ENCODE measurements at places on chromosomes 7 and 10. TPM values are rescaled to one million over a fixed set of nuclear protein-coding genes. Genes with fewer than 3 reads are reported as not detected.

- DNase-seq = no peak
Observed at GRCh38 chr7:154680894-154681659, 321.8 kb downstream of the PAXIP1 start.

DNA sequence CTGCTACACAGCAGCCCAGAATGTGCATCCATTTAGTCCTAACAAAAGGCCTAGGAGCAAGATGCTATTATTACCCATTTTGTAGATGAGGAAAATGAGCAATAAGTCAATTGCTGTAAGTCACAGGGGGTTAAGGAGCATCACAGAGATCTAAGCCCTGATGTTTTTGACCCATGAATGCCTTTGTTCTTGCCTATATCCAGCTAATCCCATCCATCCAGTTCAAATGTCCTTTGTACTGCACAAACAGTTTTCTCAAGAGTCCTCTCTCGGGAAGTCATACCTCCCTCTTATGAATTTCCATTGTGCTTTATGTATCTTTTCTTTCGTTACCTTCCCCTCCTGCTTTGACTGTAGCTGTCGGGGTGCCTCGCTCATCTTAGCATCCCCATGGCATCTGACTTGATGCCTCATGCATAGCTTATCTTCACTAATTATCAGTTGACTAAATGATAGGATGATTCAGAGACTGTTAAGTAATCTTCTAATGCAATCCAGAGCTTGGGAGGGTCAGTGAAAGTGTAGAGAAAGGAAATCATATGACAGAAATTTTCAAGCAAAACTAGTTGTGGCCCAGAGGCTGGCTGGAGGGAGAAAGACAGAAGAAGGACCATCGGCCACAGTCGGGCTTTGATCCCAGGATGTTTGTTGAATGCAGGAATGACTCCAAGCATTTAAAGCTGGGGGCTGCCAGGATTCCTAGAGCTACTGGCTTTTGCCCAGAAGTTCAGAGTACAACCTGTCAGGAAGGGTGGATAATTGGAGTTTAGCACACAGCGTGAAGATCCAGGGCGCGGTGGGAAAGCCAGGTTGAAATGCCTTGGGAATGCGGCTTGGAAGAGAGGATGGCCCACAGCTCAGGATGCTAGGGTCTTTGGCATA, 23.5 kb downstream of the BLVRA start:
- DNase-seq = no peak

- no peak for DNase-seq
Observed at GRCh38 chr7:157009170-157009777, 1.2 kb downstream of the MNX1 start.

DNA sequence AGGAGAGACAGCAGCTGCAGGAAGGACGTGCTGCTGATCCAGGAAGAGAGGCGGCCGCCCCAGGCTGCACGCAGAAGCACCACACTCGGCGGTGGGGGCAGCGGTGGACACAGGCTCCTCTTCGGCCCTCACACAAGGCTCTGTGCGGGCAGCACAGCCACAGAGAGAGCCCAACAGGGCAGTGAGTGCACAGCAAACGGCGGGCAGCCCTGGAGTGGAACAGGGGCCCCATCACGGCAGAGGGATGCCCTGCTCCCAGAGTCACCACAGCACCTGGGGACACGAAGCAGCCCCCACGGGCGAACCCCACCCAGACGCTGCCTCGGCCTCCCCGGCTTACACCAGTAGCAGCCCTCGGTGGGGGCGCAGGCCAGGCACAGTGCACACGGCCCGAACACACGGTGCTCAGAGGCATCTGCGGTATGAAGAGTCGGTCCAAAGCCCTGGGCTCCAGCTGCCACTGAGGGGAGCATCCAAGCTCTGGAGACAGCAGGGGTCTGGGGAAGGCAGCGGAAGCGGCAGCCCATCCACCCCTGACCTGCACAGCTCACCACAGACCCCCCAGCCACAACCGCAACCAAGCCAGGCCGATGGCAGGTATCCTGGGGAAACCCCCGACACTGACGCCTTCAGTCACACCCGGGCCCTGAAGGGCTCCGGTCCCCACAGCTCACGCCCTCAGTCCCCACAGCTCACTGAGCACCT, 16.8 kb downstream of the NUDT1 start:
- DNase-seq = no peak

DNA sequence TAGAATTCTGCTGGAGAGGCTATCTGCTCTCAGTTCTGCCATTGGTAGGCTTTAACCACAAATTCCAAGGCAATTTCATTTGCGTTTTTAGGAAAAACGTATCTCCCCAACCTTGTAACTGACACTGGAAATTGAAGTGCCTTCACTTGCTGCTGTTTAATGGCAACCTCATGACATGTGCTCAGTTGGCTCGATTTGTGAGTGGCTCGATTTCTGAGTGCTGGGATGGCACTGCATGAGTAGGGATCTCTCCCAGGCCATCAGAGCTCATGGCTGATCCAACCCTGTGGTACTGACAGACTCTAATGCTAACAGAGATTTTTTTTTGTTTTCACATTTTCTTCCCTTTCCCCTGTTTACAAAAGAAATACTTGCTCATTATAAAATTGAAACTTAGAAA, 56.0 kb downstream of the SUFU start:
- DNase-seq = no peak

DNA sequence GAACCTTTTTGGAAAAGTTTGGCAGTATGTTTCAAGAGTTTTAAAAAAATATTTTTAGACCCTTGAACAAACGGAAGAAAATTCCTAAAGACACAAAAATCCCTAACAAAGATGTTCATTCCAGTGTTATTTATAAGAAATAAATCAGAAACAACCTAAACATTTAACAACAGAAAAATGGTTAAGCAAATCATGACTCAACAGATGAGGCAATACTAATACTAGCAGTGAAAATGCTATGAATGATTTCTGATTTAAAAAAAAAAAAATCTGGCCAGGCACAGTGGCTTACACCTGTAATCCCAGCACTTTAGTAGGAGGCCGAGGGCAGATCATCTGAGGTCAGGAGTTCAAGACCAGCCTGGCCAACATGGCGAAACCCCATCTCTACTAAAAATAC, 61.0 kb downstream of the ARHGAP12 start:
- no peak for DNase-seq

DNA sequence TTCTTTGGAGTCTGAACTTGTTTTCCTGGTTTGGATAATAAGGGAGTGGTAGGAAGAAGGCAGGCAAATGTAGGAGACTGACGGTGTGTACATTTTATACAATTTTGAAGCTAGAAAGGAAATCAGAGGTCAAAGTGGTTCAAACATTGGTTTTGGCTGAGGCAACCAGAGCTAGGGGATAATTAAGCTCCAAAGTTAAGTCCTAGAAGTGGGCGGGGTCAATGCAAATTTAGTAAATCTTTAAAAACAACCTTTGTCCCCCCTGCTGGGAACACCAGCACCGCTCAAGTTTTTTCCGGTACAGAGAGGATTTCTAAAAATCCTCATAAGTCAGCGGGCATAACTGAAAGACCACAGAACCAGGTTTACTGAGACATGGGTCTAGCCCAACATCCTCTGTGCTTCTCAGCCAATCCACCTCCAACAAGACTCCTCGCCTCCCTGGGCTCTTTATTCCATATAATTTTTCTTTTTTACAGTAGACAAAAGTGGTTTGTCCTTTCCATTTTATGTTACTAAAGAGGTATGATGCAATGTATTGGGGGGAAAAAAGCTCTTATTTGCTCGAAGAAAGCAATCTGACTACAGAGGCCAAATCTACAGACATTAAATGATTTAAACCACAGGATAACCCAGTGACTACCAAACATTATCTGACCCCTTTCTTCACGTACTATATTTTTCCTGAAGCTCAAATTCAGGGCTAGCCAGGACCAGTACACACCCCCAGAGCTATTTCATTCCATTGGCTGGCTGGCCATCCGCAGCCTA, 1.6 kb downstream of the GLUD1 start:
- DNase-seq = no peak

- no peak for DNase-seq
Observed at GRCh38 chr7:8831376-8831775, 398.0 kb downstream of the NXPH1 start.

GRCh38 chr10:69612760-69613159, 17.3 kb upstream of the FAM241B start:
- no peak for DNase-seq

GRCh38 chr10:116088985-116089384, 184.0 kb downstream of the GFRA1 start:
- DNase-seq = no peak

DNA sequence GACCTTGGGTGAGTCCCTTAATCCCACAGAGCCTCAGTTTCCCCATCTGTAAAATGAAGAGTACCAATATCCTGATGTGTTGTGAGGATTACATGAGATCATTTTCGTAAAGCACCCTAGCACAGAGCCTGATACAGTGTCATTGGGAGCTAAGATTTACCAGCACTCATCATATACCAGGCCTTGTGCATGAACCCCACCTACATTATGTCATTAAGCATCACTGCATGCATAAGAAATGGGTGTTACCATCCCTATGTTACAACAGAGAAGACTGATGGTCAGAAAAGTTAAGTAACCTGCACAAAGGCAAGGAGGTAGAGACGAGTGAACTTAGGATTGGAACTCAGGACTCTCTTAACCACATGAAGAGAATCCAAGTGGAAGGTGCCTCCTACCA, 290.6 kb downstream of the KCNMA1 start:
- no peak for DNase-seq

GRCh38 chr7:1025743-1026581, 18.4 kb upstream of the GPR146 start:
- DNase-seq = no peak

DNA sequence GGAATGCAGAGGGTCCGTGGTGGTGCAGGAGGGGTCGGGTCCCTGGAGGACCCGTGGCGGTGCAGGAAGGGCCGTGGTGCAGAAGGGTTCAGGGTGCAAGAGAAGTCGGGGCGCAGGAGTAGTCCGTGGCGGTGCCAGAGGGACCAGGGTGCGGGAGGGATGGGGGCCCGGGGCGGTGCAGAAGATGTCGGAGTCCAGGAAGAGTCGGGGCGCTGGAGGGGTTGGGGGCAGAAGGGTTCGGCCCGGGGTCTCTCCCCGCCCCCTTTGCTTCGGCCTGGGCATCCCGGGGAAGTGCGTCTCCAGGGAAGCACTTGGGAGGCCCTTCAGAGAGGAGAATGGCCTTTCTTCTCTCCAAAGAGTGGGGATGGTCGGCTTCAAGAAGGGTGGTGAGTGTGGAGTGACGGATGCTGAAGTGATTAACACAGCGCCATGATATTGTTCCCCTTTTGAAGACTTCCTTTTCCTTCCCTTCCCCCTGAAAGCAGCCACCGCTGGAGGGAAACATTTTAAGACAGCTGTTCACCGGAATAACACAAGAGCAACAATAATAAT, 997 bp downstream of the WDR37 start:
- no peak for DNase-seq

DNA sequence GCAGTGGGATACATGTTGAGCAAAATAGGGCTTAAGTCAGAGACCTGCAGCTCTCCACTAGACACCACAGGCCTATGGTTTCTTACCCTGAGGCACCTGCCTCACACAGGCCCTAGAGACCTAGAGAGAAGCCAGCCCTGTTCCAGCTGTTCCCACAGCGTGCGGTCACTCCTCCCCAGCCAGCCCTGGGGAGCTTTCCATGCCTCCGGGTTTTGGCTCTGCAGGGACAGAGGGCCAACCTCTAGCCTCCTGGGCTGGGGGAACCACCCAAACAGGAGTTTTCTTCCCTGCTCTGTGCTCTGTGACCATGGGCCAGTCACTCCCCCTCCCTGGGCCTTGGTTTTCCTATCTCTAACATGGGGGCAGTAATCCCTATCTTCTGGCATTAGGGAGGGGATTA, 33.0 kb downstream of the SH2B2 start:
- no peak for DNase-seq

DNA sequence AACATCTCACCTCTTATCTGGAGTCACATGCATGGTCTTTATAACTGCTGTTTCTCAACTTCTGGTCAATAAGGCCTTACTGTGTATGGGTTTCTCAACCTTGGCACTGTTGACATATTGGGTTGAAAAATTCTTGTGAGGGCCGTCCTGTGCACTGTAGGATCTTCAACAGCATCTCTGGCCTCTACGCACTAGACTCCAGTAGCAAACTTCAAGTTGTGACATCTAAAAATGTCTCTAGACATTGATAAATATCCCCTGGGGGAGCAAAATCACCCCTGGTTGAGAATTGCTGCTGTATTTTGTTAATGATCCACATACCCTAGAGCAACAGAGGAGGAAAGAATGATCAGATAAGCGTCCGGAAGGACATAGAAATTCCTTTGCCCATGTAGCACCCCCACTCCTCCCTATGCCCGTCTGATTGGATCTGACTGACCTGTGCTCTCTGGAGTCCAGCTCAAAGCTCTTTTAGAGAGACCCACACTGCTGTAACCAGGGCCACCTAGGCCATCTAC, 423.5 kb upstream of the ZMIZ1 start:
- DNase-seq = no peak

DNA sequence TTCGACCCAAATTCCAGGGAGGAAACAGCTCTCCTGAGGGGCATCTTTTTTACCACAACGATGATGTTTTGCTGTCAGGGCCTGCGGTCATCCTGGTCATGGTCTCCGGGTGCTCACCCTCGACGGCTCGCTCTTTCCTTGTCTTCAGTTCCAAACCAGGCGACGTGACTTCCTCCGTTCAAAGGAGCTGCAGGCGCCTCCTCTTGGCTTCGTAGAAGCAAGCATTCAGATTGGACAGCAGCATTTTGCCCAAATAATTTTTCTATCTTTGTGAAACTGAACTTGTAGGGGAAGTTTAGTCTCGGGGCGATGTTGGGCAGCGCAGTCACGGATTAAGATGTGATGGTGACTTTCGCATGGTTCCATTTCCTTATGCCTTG, 208.9 kb downstream of the DNAJB6 start:
- DNase-seq = no peak

Gene CYP51A1
- 85.7 TPM for total RNA-seq

Gene VGF
- total RNA-seq = 43.2 TPM

Gene C10orf53
- not detected for total RNA-seq

Gene PTN
- total RNA-seq = not detected

Gene PARP12
- total RNA-seq = 17.7 TPM

Gene SMC3
- total RNA-seq = 64.3 TPM

Gene PSMG3
- 60.9 TPM for total RNA-seq

Gene TLX1
- total RNA-seq = not detected

Gene MMD2
- not detected for total RNA-seq

Measured in HCT116 (cell line).